Memory B cell (primary cell): ENCODE measurements at places on chromosomes 6 and 20.

GRCh38 chr6:7261852-7262461 is 51.0 kb downstream of the SSR1 start:
- H3K27ac ChIP-seq = no peak overlapping the region
- H3K27me3 ChIP-seq = no peaks in the 10 kb centered on the region
- H3K4me3 ChIP-seq = peak overlapping the region; percentile 89
- no peaks in the 10 kb centered on the region for H3K36me3 ChIP-seq
- DNase-seq = no peak

- H3K36me3 ChIP-seq = peaks cover 17% of the 10 kb centered on the region
- no peak for DNase-seq
- no peak overlapping the region for H3K27ac ChIP-seq
- H3K4me3 ChIP-seq = peak overlapping the region; percentile 65
- H3K4me1 ChIP-seq = peaks cover 9% of the 10 kb centered on the region
Measured at GRCh38 chr6:5025911-5026819, 22.3 kb upstream of the RPP40 start.

- H3K4me1 ChIP-seq = no peaks in the 10 kb centered on the region
- H3K4me3 ChIP-seq = no peak overlapping the region
- H3K36me3 ChIP-seq = no peaks in the 10 kb centered on the region
- peak; percentile 39 for DNase-seq
Measured at GRCh38 chr20:46040902-46041535, 12.0 kb downstream of the SLC12A5 start.

DNA sequence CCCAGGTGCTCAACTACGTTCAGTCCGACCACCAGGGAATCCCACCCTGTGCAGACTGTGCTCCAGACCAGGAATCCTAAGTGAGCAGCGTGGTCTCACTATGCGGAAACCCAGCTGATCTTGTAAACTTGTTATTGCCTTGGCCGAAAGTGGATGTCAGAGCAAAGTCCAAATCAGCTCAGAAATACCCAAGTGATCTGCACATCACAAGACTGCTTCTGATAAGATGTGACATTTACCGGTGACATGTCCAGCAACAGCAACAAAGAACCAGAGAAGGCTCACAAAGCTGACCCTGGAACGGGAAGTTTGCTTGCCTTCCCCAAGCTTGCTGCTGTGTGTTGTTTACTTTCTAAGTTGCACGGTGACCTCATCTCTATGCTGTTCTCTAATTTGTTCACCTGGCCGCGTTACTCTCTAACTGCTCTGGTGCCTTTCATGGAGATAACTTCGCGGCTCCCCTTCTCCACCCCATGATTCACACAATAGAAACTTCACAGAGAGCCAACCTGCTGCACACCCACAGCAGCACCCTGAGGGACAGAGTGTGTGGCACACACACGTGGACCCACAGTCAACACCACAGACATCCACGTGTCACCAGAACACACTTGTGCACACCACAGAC is 1.7 kb downstream of the BNIP5 start:
- peak overlapping the region; percentile 8 for H3K27ac ChIP-seq
- peaks cover 18% of the 10 kb centered on the region for H3K27me3 ChIP-seq
- DNase-seq = no peak
- H3K36me3 ChIP-seq = no peaks in the 10 kb centered on the region

- peaks cover 4% of the 10 kb centered on the region for H3K27me3 ChIP-seq
- H3K4me3 ChIP-seq = no peak overlapping the region
- H3K4me1 ChIP-seq = no peaks in the 10 kb centered on the region
- peaks cover 5% of the 10 kb centered on the region for H3K36me3 ChIP-seq
- H3K27ac ChIP-seq = no peak overlapping the region
Measured at GRCh38 chr6:161736326-161736725, 462.5 kb upstream of the AGPAT4 start.

DNA sequence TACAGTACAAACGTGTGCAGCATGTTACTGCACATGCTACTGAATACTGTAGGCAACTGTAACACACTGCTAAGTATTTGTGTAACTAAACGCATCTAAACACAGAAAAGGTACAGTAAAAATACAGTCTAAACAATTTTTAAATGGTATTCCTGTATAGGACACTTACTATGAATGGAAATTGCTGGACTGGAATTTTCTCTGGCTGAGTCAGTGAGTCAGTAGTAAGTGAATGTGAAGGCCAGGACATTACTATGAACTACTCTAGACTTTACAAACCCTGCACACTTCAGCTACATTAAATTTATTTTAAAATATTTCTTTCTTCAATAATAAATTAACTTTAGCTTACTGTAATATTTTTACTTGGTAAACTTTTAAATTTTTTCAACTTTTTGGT is 225.0 kb upstream of the TENT5A start:
- H3K4me3 ChIP-seq = no peak overlapping the region
- DNase-seq = no peak
- H3K4me1 ChIP-seq = no peaks in the 10 kb centered on the region
- H3K27me3 ChIP-seq = no peaks in the 10 kb centered on the region
- H3K36me3 ChIP-seq = peaks cover 2% of the 10 kb centered on the region
- no peak overlapping the region for H3K27ac ChIP-seq

DNA sequence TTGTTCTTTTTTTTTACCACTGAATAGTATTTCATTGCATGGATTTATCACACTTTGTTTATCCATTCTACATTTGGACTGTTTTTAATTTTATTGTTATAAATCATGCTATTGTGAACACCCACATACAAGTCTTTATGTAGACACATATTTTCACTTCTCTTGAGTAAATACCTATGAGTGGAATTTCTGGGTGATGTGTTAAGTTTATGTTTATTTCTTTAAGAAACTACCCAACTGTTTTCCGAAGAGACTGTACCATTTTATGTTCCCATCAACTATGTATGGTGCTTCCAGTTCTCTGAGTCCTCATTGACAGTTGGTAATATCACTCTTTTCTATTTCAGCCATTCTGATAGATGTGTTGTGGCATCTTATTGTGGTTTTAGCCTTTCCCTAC is 54.0 kb downstream of the RIN2 start:
- no peak overlapping the region for H3K27ac ChIP-seq
- DNase-seq = no peak
- H3K4me1 ChIP-seq = peaks cover 33% of the 10 kb centered on the region
- no peaks in the 10 kb centered on the region for H3K36me3 ChIP-seq
- H3K4me3 ChIP-seq = no peak overlapping the region

DNA sequence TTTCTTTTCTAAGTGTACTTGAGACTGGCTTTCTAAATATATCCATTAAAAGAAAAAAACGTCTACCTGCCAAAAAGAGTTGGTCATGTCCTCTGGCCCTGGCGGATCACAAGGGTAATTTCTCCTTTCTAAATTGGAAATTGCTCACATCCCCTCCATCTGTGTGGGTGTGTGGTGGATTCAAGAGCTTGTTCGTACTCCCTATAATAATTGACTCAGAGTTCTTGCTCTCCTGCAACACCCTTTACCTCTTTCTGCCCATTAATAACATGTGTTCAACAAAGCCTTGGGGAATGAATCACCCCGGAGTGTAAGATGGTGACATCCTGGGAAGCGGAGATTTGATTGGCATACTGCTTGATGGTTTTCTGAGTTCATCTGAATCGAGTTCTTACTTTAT is 263.8 kb downstream of the ALDH8A1 start:
- no peak overlapping the region for H3K4me3 ChIP-seq
- H3K36me3 ChIP-seq = no peaks in the 10 kb centered on the region
- no peak overlapping the region for H3K27ac ChIP-seq

DNA sequence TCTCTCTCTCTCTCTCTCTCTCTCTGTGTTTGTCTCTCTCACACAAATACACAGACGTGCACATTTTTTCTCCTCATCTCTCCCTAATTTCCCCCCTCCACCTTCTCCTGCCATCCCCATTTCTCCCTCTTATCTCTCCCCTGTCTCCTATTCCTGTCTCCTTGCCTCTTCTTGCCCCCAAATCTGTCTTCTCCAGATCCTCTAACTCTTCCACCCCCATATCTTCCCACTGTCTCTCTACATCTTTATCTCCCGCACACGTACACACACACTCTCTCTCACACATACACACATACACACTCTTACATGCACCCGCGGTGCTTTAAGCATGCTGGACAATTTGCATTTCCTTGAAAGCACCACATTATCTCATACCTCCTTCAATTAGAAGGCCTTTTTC is 15.9 kb downstream of the KIZ start:
- H3K4me3 ChIP-seq = no peak overlapping the region
- H3K27ac ChIP-seq = no peak overlapping the region
- peaks cover 29% of the 10 kb centered on the region for H3K36me3 ChIP-seq
- no peaks in the 10 kb centered on the region for H3K27me3 ChIP-seq
- no peak for DNase-seq

DNA sequence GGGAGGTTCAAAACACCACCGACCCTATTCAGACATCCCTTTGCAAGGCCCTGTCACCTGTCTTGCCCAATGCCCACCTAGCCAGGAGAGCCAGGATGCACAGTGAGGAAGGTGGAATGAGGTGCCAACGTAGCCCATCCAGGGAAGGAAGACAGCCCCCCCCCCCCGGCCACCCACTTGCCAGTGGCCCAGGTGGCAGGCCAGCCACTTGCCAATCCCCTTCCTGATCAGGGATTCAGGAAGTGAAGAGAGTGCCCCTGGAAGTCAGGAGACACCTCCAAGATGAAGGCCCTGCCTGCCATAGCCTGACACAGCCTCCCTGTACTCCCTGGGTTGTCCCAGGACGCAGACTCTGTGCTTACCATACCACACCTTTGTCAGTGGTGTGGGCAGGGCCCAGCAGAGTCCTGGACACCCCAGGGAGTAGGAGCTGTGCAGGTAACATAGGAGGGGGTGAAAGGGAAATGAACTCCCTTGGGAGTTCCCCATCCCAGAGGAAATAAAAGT is 54.7 kb downstream of the MRPL14 start:
- no peak for DNase-seq
- H3K27me3 ChIP-seq = peaks cover 14% of the 10 kb centered on the region
- H3K4me1 ChIP-seq = peaks cover 12% of the 10 kb centered on the region
- peak overlapping the region; percentile 98 for H3K4me3 ChIP-seq
- no peaks in the 10 kb centered on the region for H3K36me3 ChIP-seq
- H3K27ac ChIP-seq = no peak overlapping the region

DNA sequence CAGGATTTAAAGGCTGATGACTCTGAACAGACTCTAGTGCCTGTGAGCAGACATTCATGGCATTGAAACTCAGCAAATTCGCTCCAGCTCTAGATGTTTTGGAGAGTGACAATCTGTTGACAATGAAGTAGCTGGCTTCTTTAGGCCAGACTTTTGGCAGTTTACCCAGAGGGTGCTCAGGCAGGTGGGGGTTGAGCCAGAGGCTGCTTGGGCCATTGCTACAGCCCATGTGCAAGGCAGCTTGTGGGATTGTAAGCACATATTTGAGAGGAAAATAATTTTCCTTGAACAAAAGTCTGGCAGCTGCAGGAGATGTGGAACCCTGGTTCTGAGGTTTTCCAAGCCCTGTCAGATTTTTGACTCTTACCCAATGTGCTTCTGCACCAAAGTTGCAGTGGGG is 311.6 kb downstream of the CDC5L start:
- H3K27ac ChIP-seq = no peak overlapping the region
- no peak overlapping the region for H3K4me3 ChIP-seq
- H3K4me1 ChIP-seq = no peaks in the 10 kb centered on the region

DNA sequence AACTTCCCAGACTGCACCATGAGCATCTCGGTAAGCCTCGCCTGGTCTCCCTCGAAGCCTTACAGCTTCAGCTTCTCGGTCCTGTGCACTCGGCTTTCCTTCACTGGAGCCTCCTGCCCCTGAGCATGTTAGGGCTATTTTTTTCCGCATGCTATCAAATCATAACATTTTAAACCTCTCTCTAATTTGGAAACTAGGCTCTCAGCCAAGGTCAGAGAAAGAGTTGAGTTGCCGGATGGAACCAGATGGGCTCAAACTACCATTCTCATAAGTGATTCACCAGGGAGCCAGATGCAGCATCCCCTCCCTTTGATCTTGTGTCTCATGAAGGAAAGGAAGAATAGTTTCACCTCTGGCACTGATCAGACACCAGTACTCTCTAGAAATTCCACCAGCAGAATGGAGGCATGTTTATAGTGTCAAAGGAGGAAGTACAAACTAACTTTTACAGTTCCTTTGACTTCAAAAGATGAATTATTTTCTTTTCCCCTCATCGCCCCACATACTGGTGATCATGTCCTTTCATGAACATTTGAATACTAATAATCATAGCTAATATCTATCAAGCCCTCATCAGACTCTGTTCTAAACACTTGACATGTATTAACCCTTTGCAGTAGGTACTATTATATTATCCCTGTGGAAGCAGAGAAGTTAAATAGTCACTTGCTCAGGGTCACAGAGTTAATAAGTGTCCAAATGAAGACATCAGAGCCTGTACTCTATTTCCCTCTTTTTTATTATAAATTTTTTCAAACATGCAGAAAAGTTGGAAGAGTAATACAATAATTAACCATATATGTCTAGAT is 46.7 kb downstream of the MAP1LC3A start:
- H3K4me3 ChIP-seq = no peak overlapping the region
- no peak for DNase-seq
- H3K4me1 ChIP-seq = peaks cover 6% of the 10 kb centered on the region
- peaks cover 17% of the 10 kb centered on the region for H3K36me3 ChIP-seq
- no peak overlapping the region for H3K27ac ChIP-seq
- no peaks in the 10 kb centered on the region for H3K27me3 ChIP-seq

- no peaks in the 10 kb centered on the region for H3K4me1 ChIP-seq
- no peak overlapping the region for H3K27ac ChIP-seq
- no peaks in the 10 kb centered on the region for H3K27me3 ChIP-seq
- no peak overlapping the region for H3K4me3 ChIP-seq
Measured at GRCh38 chr6:110823146-110823545, 7.9 kb upstream of the CDK19 start.

GRCh38 chr20:43662943-43663655 is 3.8 kb upstream of the MYBL2 start:
- no peaks in the 10 kb centered on the region for H3K36me3 ChIP-seq
- H3K4me1 ChIP-seq = peaks cover 9% of the 10 kb centered on the region

- H3K27ac ChIP-seq = no peak overlapping the region
- H3K27me3 ChIP-seq = peaks cover 5% of the 10 kb centered on the region
- H3K4me3 ChIP-seq = no peak overlapping the region
- no peak for DNase-seq
- peaks cover 3% of the 10 kb centered on the region for H3K4me1 ChIP-seq
Measured at GRCh38 chr6:71258078-71258866, 30.3 kb upstream of the OGFRL1 start.

DNA sequence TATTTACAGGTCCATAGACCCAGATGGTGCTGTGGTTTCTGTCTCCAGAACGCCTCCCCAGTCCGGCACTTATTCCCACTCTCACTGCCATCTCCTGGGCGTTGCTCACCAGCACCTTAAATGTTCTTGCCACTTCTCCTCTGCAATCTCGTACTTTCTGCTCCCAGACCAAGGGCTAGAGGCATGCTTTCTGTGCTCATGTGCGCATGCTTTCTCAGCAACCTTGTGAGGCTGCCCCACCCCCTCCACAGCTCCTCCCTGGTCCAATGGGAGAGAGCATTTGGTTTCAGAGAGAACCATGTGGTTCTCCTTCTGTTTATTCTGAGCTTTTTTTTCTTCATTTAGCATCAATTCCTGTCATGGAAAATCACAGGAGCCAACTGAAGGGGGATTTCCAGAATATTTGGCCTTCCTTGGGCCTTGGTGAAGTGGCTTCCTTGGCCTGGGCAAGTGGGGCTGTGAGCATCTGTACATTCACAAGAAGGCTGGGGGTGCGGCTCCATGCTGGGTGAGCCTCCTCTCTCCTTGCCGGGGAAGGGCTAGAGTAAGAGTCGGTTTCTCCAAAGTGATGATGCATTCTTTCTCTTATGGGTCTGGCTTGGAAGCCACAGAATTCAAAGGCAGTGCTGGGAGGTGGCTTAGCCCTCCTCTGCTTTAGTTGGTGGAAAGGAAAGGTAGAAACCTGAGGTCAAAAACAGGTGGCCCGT is 66.6 kb downstream of the PHACTR3 start:
- H3K36me3 ChIP-seq = no peaks in the 10 kb centered on the region
- H3K27me3 ChIP-seq = peaks cover 9% of the 10 kb centered on the region
